ENCODE measurements at places on chromosomes 13 and 19.

GRCh38 chr13:26985285-26985878, 186.2 kb downstream of the USP12 start:
- peak; percentile 87 for DNase-seq

DNA sequence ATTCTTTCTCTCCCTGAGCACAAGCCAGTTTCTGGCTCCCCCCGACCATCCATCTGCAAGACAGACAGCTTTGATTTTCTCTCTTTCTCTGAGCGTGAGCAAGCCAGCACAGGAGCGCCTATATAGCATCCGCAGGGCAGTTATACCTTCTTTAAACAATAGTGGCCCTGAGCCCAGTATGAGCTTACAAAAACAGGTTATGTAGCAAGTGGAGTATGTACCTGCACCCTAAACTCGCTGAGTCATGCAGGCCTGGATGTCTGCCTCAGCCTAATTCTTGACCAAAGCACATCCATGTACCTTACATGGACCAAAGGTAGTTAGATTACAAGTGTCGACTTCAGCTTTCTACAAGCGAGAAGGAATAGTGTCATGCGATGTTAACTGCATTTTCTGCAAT, 61.7 kb downstream of the RAP2A start:
- DNase-seq: no peak

DNA sequence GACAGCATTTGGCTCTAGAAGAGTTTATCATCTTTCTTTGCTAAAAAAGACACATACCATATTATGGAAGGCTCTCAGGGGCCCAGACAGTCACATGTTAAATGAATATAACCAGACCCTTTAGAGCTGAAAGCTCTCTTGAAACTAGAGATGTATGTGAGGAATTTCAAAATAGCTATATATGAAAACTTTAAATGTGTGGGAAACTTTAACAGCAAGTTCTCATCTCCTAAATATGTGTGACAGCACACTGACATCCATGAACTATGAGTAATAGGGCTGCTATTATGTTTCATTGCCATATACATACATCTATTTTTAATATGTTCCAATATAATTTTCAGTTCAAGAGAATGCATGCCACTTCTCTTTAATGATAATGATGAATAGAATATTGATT, 509.5 kb downstream of the GPC6 start:
- DNase-seq: no peak

GRCh38 chr19:40633207-40633606, 32.0 kb downstream of the LTBP4 start:
- peak; percentile 69 for DNase-seq

- no peak for DNase-seq
These were observed 343.0 kb downstream of the KLF5 start for GRCh38 chr13:73401769-73402168.

DNA sequence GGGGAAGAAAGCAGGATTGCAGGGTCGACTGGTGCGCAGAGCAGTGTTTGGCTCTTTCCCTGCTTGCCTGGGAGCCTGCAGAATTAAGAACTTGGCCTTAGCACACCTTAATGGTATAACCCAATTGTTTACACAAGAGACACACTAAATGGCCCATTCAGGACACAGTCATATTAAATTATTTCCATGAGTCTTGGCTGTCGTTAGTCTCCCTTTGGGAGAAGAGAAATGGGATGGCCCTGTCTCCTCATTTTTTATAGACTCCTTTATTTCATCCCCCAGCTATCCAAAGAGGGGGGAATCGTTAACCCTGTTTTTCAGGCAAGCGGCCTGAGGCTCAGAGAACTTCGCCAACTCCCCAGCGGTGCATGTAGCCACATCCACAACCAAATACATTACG, 282.5 kb downstream of the SUCLA2 start:
- DNase-seq: no peak

GRCh38 chr19:4639531-4640246, 373 bp downstream of the TNFAIP8L1 start:
- DNase-seq: peak; percentile 56

- no peak for DNase-seq
These were observed 233.6 kb downstream of the POSTN start for GRCh38 chr13:37364956-37365355.

DNA sequence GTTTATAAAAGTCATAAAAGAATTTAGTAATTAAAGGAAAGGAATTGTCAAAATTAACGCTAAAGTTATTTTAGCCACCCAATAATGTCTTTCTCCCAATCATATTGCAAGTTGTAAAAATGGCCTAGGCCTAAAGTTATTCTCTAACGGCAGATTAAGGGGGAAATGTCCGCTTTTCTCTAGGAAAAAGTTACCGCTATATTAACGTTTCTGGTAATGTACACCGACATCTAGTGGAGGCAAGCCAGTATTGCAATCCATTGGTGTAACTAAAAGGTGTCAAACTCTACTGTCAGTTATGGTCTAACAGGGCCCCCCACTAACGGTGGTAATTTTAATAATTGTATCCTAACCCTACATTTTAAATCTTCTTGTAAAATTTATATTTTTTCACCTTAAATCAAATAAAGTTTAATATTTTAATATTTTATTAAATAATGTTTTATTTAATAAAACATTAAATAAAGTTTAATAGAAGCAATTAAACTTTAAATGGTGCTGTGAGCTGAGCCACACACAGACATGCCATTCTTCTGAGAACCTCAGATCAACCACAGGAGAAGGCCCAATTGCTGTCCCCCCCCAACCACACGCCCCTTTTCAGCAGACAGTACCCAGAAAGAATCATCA, 35.9 kb upstream of the ZSCAN5A start:
- DNase-seq: peak; percentile 64

- DNase-seq: peak; percentile 68
These were observed 6.3 kb upstream of the WTIP start for GRCh38 chr19:34475026-34475974.

All from astrocyte of the hippocampus (primary cell).